ENCODE measurements at places on chromosomes 2 and 18. TPM values are rescaled to one million over a fixed set of nuclear protein-coding genes. Genes with fewer than 3 reads are reported as not detected.

Gene LRP1B
- total RNA-seq, result 1.5 TPM

- no peak overlapping the region for H3K4me3 ChIP-seq
- H3K36me3 ChIP-seq, result no peaks in the 10 kb centered on the region
- no peak for DNase-seq
- H3K27ac ChIP-seq, result no peak overlapping the region
- no peaks in the 10 kb centered on the region for H3K27me3 ChIP-seq
- H3K4me1 ChIP-seq, result peaks cover 23% of the 10 kb centered on the region
These were observed 52.9 kb downstream of the CABLES1 start for GRCh38 chr18:23188068-23188760.

Gene NHEJ1
- total RNA-seq, result 26.8 TPM

- peak overlapping the region; percentile 65 for H3K4me3 ChIP-seq
- H3K27me3 ChIP-seq, result peaks cover 2% of the 10 kb centered on the region
- peak overlapping the region; percentile 39 for H3K27ac ChIP-seq
- peaks cover 10% of the 10 kb centered on the region for H3K4me1 ChIP-seq
- H3K36me3 ChIP-seq, result peaks cover 17% of the 10 kb centered on the region
These were observed 145.9 kb downstream of the ZNF516 start for GRCh38 chr18:76349067-76349715.

Gene GCKR
- 0.42 TPM for total RNA-seq

Gene STPG4
- total RNA-seq, result 0.26 TPM

DNA sequence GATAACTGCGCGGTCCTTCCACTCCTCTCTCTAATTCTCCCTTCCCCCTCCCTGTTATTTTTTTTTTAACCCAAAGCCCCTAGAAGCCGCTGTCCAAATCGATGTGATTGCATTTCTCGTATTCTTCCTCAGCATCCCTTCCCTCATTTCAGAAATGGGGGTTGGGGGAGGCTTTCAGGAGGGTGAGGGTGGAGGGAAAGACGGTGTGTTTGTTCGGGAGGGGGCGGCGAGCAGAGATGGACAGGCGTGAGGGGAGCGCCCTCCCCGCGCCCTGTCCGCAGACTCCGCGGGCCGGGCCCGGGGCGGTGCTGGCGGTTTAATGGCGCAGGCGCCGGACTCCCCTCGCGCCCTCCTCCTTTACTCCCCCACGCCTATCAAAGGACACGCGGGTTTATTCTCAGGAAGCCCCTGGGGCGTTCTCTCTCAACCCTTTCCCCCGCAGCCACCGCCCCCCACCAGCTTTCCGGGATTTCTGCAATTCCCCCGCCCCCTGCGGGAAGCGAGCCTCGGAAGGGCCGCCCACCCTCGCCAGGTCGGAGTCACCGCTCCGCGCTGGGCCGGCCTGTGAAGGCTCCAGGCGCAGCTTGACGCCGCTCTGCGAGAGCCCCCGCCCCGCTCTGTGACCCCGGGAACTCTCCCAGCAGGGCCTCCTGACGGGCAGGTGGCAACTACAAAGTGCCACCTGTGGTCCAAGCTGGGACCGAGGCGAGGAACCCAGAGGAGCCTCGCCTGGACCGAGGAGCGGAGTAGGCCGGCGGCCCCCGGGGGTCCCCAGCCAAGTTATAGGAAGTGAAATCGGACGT lies 981 bp downstream of the ST8SIA3 start:
- peak; percentile 35 for DNase-seq
- H3K27me3 ChIP-seq, result peaks cover 83% of the 10 kb centered on the region
- H3K4me3 ChIP-seq, result peak overlapping the region; percentile 93

GRCh38 chr2:28318462-28319117 lies 74.1 kb upstream of the FOSL2 start:
- no peak for DNase-seq
- no peaks in the 10 kb centered on the region for H3K36me3 ChIP-seq
- peaks cover 27% of the 10 kb centered on the region for H3K4me1 ChIP-seq
- no peak overlapping the region for H3K4me3 ChIP-seq
- no peaks in the 10 kb centered on the region for H3K27me3 ChIP-seq

DNA sequence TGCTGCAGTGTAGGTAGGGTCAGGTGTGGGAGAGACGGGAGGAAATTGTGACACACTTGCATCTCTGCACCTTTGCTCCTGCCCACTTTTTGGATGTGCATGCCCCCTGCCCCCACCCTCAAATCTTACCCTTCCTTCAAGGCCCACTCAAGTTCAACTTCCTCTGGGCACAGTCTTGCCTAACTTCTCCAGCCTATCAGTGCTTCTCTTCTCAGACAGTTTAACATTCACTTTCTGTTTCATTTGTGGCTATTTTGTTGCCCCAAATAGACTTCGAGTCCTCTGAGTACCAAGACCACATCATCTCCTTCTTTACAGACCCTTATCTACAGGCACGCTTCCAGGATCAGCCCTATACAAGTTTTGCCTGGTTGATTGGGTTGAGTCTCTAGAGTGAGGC lies 2.7 kb downstream of the ST8SIA5 start:
- peaks cover 80% of the 10 kb centered on the region for H3K27me3 ChIP-seq
- no peak for DNase-seq
- no peak overlapping the region for H3K27ac ChIP-seq
- H3K36me3 ChIP-seq, result no peaks in the 10 kb centered on the region
- peaks cover 17% of the 10 kb centered on the region for H3K4me1 ChIP-seq

- no peak overlapping the region for H3K4me3 ChIP-seq
- H3K36me3 ChIP-seq, result peaks cover 12% of the 10 kb centered on the region
- peak overlapping the region; percentile 3 for H3K27ac ChIP-seq
- H3K4me1 ChIP-seq, result peaks cover 4% of the 10 kb centered on the region
- H3K27me3 ChIP-seq, result no peaks in the 10 kb centered on the region
These were observed 61.1 kb upstream of the ACYP2 start for GRCh38 chr2:54054271-54054670.

Gene IL36RN
- total RNA-seq, result not detected

DNA sequence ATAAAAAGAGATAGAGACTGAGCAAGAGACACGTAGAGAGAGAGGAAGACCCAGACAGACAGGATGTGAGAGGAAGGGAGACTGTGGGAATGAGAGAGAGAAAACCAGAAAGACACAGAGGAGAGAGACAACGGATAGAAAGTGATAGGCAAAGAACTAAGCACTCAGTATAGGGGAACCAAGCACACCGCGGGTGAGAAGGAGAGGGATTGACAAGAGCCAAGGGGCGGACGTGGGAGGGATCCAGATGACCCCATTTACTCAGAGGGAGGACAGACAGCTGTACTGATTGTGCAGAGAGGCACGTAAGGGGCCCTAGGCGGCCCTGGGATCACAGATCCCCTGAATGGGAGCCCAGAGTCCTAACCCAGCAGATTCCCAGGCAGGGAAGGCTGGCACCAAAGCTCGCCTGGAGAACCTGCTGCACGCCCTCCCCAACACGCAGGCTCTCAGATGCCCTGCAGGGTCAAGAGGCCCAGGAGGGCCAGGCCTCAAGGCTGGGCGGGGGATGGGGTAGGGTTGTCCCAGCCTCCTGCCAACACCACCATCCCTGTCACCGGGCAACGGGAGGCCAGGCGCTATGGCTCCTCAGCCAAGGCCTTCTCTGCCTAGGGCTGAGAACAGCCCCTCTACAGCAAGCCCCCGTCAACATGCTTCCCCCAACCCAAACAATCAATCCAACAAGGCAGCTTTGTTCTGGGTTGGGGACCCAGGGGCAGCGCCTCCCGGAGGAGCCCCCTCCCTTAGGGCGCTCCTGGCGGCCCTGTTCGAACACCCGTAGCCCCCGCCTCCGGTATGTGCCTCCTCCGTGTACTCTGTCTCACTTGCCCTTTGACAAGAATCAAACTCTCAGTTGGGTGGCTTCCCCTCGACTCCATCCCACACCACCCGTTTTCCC lies 579 bp downstream of the LOXL3 start:
- H3K27me3 ChIP-seq, result peaks cover 10% of the 10 kb centered on the region
- DNase-seq, result peak; percentile 52
- H3K4me1 ChIP-seq, result peaks cover 45% of the 10 kb centered on the region
- peak overlapping the region; percentile 96 for H3K4me3 ChIP-seq

GRCh38 chr2:97995026-97995733 lies 568 bp downstream of the TMEM131 start:
- peak overlapping the region; percentile 96 for H3K4me3 ChIP-seq
- peak overlapping the region; percentile 93 for H3K27ac ChIP-seq
- H3K27me3 ChIP-seq, result no peaks in the 10 kb centered on the region
- no peak for DNase-seq
- peaks cover 41% of the 10 kb centered on the region for H3K4me1 ChIP-seq

- no peaks in the 10 kb centered on the region for H3K36me3 ChIP-seq
- no peak overlapping the region for H3K27ac ChIP-seq
- H3K27me3 ChIP-seq, result no peaks in the 10 kb centered on the region
- DNase-seq, result no peak
These were observed 24.8 kb upstream of the PTMA start for GRCh38 chr2:231683292-231684235.

DNA sequence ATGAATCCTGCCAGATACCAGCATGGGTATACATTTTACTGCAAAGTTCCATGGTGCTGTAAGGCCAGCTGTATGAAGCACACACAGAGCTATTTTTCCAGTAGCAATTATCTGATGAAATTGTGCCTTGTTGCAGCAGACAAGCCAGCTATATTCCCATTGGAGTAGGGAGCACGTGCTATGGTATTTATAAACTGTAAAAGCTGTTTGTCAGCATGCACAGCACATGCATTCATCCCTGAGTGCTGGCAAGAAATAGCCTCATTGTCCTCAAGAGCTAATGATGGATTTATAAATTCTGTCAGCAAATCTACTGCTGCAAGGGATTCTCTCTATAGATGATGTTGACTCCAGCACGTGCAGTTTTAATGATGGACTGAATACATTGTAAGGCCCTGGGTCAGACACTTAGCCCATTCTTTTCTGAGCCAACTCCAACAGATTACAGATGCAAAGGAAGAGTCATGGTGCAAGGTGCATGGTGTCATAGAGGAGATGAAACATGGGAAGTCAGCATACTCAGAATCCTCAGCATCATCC lies 61.7 kb downstream of the KCNS3 start:
- H3K27ac ChIP-seq, result no peak overlapping the region
- H3K4me3 ChIP-seq, result no peak overlapping the region
- H3K36me3 ChIP-seq, result no peaks in the 10 kb centered on the region

GRCh38 chr2:78876316-78876688 lies 149.2 kb upstream of the REG3G start:
- H3K27ac ChIP-seq, result no peak overlapping the region
- H3K4me1 ChIP-seq, result peaks cover 7% of the 10 kb centered on the region
- H3K27me3 ChIP-seq, result no peaks in the 10 kb centered on the region
- H3K4me3 ChIP-seq, result no peak overlapping the region
- no peaks in the 10 kb centered on the region for H3K36me3 ChIP-seq

GRCh38 chr2:199258291-199258690 lies 199.4 kb downstream of the SATB2 start:
- H3K27me3 ChIP-seq, result no peaks in the 10 kb centered on the region
- no peak overlapping the region for H3K27ac ChIP-seq
- H3K36me3 ChIP-seq, result peaks cover 7% of the 10 kb centered on the region

- no peak for DNase-seq
- H3K4me1 ChIP-seq, result peaks cover 4% of the 10 kb centered on the region
- no peak overlapping the region for H3K27ac ChIP-seq
- no peaks in the 10 kb centered on the region for H3K27me3 ChIP-seq
These were observed 20.5 kb downstream of the KIAA1328 start for GRCh38 chr18:36849288-36850006.

Gene GULP1
- 43.8 TPM for total RNA-seq

DNA sequence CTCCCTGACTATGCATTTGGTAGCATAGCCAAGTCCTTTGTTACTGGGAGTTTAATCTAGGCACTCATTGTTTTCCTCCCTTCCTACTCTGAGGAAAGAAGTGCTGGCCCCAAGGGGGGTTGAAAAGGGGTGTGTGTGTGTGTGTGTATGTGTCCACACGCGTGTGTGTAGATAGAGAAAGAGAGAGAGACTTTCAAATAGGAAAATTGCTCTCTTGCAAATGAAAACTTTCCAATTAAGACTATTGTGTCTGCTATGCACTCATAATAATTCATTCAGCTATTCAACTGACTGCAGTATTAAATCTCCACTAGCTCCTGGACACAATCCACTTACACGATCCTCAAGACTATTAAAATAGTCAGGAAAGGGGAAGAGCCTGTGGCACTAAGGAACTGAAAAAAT lies 92.9 kb upstream of the CSRNP3 start:
- no peaks in the 10 kb centered on the region for H3K36me3 ChIP-seq
- no peak for DNase-seq
- H3K27me3 ChIP-seq, result no peaks in the 10 kb centered on the region
- no peak overlapping the region for H3K27ac ChIP-seq
- no peak overlapping the region for H3K4me3 ChIP-seq

GRCh38 chr2:237567276-237568029 lies 1.1 kb downstream of the PRLH start:
- no peak overlapping the region for H3K4me3 ChIP-seq
- H3K27me3 ChIP-seq, result peaks cover 3% of the 10 kb centered on the region
- DNase-seq, result no peak
- H3K36me3 ChIP-seq, result no peaks in the 10 kb centered on the region
- H3K27ac ChIP-seq, result no peak overlapping the region

DNA sequence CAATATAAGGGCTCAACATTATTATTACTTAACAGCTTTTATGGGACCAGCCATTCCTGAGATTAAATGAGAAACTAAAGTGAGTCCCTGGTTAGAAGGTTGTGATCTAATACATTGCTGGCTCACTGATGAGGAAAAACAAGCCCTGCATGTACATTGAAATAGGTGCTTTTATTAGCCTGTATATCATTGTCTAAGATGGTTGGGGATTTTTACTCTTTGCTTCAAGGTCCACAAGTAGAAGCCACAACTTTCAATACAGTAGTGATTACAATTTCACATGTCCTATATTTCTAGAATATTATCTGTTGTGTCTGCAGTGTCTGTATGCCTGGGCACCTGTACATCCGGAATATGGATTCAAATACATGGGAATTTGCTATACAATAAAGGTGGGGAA lies 104.1 kb upstream of the FZD5 start:
- H3K4me3 ChIP-seq, result no peak overlapping the region
- H3K4me1 ChIP-seq, result no peaks in the 10 kb centered on the region
- H3K36me3 ChIP-seq, result no peaks in the 10 kb centered on the region
- H3K27me3 ChIP-seq, result no peaks in the 10 kb centered on the region

Gene ALPG
- total RNA-seq, result not detected

DNA sequence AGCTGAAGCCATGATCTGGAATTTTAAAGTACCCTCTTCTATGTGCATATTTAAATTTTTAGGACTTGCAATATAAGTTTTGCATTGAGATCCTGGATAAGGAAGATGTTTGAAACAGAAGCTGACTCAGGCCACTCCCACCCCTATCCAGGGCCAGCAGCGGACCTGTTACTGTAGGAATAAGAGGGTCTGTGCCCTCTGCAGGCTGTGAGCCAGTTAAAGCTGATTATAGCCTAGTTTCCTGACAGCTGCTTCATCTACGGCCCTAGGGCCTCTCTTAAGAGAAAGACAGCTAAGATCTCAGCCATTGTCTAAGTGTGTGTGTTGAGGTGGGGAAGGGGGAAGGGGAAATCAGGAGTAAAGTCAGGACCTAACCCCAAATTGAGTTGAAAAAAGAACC lies 234.0 kb downstream of the HAUS1 start:
- peaks cover 4% of the 10 kb centered on the region for H3K36me3 ChIP-seq
- peak overlapping the region; percentile 98 for H3K27ac ChIP-seq
- peak; percentile 23 for DNase-seq
- H3K4me3 ChIP-seq, result peak overlapping the region; percentile 97

Gene PLEK
- total RNA-seq, result not detected

- no peak for DNase-seq
- H3K4me3 ChIP-seq, result no peak overlapping the region
- no peaks in the 10 kb centered on the region for H3K4me1 ChIP-seq
- H3K36me3 ChIP-seq, result peaks cover 11% of the 10 kb centered on the region
- no peaks in the 10 kb centered on the region for H3K27me3 ChIP-seq
- no peak overlapping the region for H3K27ac ChIP-seq
These were observed 1139.4 kb upstream of the GYPC start for GRCh38 chr2:125516496-125517109.

GRCh38 chr2:157261199-157261782 lies 3.8 kb downstream of the GALNT5 start:
- no peaks in the 10 kb centered on the region for H3K36me3 ChIP-seq
- no peak for DNase-seq
- no peak overlapping the region for H3K27ac ChIP-seq
- H3K4me3 ChIP-seq, result no peak overlapping the region

Data from neural crest cell (in vitro differentiated cells).